ENCODE measurements at places on chromosomes 11 and 22.

GRCh38 chr22:17422736-17423343, 53.6 kb downstream of the CECR2 start:
- DNase-seq: no peak

DNA sequence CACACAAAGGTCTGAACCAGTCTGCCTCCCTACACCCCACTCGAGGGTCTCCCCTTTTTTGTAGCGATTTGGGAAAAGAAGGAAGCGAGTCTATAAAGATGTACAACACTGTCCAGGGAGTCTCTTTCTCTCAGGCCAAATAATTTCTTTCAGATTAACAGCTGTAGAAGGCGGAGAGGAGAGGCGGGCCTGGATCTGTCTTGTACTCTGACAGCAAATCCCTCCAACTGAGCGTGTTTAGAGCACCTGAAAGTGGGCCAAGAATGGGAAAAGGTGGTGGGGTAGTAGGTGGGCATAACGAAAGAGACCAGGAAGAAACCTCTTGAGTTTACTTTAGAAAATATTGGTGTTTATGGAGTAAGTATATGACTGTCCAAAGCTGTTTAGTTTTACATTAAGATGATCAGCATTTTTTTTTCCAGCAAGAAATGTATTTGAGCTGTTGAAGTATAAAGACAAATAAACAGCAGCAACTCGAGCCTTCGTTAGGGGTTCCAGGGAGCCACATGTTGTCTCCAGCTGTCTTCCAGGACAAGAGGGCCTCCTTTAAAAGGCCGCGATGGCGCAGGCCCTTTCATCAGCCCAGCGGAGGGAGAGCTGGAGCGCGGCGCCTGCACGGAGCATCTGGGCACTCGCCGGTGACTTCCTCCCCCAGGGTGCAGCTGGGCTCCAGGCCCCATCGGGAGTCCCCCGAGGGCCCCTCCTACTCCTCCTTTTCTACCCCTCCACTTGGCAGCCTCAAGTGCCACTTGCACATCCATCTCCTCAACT, 34.9 kb downstream of the SCUBE1 start:
- no peak for DNase-seq

DNA sequence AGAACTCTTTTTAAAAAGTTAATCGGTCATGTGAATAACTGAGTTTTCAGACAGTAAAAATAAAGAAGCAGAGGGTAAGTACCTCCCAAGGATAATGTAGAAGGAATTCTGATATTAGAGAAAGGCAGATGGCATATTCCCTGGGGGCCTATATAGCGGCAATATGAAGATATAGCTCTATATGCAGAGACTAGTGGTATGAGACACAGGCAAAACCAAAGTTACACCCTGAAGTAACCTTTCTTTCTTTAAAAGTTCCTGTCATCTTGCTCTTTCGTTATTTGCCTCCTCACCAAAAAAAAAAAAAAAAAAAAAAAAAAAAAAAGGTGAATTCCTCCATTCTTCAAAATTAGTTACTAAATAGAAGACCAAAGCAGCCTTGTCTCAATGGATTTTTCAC, 76.2 kb upstream of the ARHGAP32 start:
- DNase-seq: no peak

DNA sequence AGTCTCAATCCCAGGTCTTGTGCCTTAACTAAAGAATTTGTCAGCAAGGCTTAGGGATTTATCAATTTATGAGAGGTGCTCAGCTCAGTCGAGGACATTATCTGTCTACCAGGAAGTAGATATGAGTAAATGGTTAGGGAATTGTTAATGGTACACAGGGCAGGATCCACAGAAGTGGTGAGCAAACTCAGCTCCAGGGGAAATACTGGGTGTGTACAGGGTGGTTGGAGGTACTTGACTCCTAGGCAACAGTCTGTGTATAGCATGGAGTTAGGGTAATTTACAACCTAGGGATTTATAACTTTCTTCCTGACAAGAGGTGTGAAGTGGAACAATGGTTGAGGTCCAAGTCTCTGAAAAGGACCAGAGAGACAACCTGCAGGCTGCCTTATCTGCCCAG, 123.4 kb upstream of the OR9Q1 start:
- no peak for DNase-seq

DNA sequence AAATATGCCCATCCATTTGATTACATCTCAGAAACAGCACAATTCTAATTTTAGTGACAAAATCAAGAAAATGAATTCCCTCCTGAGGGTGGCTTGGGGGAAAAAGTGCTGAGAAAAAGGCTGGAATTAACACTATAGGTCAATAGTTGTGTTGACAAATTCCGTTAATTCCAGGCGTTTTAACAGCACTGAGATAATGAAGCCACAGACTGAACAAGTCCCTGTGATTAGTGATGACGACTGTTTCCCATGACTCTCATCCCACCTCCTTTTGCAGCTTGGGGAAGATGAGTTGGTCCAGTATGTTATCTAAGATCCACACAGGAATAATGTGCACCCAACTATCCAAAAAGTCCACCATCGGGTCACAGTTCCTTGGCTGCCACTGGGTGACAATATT, 12.8 kb downstream of the SRRD start:
- no peak for DNase-seq

DNA sequence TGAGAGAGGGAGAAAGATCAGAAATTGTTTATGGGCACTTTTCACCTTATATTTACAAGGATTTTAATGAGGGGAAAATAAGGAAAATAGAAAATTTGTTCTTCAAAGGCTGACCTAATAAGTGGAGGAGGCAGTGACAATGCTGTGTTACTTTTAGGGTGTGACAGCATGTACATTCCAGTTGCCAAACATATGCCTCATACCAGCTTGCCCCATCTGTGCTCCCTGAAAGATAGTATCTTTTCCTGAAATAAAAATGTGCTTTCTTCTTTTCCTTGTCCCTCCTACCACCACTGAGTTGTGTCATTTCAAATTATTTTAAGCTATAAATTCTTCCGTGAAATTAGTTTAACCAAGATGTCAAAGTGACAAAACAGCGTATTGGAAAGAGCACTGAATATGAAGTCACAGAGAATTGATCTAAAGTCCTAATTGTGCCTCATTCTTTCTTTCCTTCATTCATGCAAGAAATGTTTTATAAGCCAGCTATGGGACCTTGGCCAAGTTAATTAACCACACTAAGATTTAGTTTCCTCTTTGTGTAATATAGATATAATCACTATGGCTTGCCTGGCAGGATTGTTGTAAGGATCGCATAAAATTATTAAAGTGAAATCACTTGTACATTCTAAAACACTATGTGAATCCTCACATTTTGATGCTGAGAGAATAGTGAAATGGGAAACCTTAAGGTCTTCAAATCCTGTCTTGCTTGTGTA, 1307.5 kb upstream of the TENM4 start:
- DNase-seq: no peak

DNA sequence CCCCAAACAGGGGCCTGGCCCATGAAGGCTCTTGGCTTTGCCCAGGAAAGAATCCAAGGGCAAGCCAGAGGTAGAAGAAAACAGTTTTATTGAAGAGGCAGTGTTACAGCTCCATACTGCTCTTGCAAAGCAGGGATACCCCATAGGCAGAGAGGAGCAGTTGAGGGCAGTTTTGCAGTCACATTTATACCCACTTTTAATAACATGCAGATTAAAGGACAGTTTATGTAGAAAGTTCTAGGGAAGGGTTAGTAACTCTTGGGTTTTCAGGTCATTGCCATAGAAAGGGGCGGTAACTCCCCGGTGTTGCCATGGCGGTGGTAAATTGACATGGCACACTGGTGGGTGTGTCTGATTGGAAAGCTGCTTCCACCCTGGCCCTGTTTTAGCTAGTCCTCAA, 80.5 kb upstream of the GNAZ start:
- no peak for DNase-seq

- no peak for DNase-seq
These were observed 67.9 kb upstream of the BLID start for GRCh38 chr11:122183933-122184332.

DNA sequence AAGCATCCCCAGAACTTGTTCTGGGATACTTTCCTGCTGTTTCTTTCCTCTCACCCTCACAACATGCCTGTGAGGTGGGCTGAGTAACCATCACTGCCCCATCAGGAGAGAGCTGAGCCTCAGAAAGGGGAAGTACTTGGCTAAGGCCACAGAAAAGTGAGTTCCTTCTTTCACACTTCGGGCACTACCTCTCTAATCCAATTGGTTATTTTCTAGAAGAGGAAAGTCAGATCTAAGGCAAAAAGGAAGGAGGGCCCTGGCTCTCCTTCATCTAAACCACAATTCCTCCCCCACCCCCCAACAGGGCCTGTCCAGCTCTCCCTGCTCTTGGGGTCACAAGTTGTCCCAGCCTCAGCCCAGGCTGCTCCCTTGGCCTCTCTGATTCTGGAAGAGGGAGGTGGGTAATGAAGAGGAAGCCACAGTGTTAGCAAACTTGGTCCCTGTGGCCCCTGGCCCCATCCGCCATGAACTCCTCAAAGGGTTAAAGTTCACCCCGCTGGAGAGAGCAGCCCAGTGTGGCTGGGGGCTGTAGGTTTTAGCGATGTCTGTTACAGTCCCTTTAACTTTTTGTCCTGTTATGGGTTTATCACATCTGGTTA, 34.0 kb downstream of the SLC22A12 start:
- DNase-seq: no peak

GRCh38 chr11:2222451-2222850, 47.9 kb downstream of the ASCL2 start:
- no peak for DNase-seq

GRCh38 chr11:65392899-65393298, 6.5 kb downstream of the FRMD8 start:
- DNase-seq: no peak

DNA sequence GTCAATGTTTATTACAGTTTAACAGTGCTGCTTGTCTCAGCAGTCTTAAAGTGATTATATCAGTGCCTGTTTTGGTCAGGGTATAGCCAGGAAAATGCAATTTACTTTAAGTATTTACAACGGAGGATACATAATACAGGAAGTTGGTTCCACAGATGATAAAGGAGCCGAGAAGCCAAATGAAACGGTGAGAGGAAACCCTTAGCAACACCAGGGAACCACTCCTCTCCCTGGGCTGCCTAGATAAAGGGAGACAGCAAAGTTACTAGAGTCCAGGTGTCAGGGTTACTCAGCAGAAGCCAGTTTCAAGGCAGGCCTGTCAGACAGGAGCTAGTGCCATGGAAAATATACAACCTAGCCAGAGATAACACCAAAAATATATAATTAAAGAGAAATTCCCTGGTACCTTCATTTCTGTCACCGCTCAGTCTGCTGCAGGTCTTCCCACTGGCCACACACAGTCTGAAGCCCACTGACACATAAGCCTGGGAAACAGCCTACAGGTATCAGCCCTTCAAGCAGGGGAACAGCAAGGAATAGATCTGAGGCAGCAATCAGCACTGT, 55.5 kb downstream of the FAM76B start:
- no peak for DNase-seq
